Hypothalamus (tissue), 51 donors: ENCODE measurements at places on chromosomes 3 and 15.

- no peak for DNase-seq
Observed at GRCh38 chr3:105458518-105459215, 92.0 kb downstream of the ALCAM start.

DNA sequence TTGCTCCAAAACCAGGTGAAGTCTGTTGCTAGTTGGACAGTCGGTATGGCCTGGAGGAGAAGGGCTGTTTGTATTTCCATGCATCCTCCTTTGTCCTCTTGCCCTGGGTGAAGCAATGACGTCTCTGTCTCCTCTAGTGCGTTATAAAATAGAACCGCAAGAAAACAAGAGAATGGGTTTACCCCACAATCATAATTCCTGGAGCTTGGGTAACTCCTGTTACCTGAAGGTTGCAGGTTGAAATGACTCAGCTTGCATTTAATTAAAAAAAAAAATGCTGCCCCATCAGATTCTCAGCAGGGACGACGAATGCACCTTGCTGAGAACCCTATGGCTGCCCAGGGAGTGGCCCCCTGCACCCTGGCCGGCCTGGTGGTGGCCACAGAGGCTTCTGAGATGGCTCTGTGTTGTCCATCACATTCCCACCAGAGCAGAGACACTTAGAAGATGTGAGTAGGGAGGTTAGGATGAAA is 228.2 kb upstream of the BHLHE40 start:
- DNase-seq, result no peak

- no peak for DNase-seq
Observed at GRCh38 chr3:105158286-105158685, 208.4 kb upstream of the ALCAM start.

GRCh38 chr3:50470658-50471057 is 32.8 kb downstream of the CACNA2D2 start:
- DNase-seq, result no peak

- DNase-seq, result no peak
Observed at GRCh38 chr3:168545591-168545990, 449.9 kb upstream of the GOLIM4 start.

- no peak for DNase-seq
Observed at GRCh38 chr3:180184816-180185215, 148.1 kb upstream of the PEX5L start.

- DNase-seq, result no peak
Observed at GRCh38 chr15:64507845-64508244, 47.5 kb downstream of the ZNF609 start.

GRCh38 chr3:197485143-197485542 is 70.6 kb downstream of the BDH1 start:
- DNase-seq, result no peak

DNA sequence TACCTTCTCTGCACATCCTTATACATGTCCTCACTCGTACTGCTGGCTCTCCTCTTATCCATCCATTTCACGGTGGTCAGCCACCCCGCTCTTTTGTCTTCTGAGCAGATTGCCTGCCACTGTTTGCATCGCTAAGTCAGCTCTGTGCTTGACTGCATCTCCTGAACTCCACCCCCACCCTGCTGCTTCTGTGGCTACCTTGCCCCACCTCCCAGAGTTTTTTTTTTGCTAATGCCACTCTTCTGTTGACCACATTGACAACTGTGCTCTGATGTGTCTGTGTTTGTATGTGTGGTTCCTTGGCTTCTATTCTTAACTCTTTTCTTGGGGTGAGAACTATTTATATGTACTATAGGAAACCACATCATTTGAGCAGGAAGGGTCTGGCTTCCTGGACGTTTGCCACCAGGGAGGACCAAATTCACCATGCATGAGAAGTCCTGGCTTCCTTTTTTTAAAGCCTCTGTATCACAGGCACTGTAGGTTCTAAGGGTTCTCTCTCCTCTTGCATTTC is 12.8 kb upstream of the MTMR10 start:
- no peak for DNase-seq

DNA sequence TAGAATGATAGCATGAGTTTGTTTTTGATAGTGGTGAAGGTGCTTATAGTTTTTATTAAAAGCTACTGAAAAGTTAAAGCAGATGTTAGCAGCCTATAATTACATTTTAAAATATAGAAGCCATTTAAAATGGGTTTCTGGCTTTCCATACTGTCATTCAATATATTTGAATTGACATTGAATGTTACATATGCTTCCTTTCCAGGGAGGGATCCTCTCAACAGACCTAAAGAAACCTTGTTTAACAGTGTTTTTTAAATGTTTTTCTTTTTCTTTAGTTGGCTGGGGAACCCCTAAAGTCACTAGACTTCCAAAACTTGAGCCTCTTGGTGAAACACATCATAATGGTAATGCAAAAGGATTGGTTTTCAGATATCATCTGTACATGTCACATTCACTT is 12.2 kb downstream of the DHFR2 start:
- no peak for DNase-seq

DNA sequence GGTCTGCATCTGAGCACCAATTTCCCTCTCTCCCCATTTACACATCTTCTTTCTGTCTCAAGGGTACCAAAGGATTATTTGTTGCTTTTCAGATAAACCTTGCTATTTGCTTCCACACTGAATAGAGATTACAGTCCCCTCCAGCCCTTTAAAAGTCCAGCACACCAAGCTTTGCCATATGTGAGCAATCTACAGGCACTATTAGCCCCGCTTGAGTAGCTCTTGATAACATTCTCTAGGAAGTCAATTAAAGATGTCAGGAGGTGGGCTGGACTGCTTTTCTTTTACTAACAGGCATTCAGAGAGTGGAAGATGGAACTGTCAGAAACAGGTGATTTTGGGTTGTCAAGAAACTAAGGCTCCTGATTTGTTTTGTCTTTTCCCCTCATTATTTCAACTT is 417.0 kb downstream of the ROBO2 start:
- DNase-seq, result no peak

GRCh38 chr15:38864827-38865581 is 300.4 kb upstream of the RASGRP1 start:
- no peak for DNase-seq

DNA sequence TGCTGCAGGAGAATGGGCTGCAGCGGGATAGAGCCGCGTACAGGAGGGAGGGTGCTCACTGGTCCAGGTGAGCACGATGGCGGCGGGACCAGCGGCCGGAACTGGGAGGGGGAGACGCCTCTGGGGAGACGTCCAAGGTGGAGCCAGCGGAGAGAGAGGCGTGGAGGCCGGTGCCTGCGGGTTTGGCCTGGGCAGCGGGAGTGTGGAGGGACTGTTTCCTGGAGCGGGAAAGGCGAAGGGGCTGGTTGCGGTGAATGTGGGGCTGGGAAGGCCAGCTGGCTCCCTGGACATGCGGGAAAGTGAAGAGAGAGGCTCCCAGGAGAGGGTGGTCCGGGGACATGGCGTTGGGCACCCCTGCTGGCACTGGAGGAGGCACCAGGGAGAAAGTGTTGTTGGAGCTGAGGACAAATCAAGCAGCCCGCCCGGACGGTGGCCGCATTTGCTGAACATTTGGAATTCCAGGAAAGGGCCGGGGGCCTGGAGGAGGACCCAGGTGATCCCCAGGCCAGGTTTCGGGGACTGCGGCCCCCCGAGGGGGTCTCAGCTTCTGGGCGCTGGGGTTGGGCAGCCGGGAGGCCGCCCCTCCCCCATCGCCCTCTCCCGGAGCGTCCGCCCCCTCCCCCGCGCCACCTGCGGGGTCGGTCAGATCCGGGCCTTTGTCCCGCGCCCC is 34.3 kb downstream of the DNAJB8 start:
- DNase-seq, result no peak

DNA sequence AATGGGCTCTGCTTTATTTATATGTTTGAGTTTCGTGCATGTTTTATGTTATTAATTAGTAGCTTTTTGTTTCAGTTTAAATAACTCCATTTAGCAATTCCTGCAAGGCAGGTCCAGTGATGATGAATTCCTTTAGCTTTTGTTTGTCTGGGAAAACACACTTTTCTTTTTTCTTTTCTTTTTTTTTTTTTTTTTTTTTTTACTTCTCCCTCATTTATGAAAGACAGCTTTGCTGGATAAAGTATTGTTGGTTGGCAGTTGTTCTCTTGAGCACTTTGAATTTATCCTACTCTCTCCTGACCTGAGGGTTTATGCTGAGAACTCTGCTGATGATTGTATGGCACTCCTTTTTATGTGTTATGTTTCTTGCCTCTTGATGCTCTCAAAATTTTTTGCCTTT is 35.7 kb downstream of the TMEM39A start:
- no peak for DNase-seq

- no peak for DNase-seq
Observed at GRCh38 chr15:77807115-77807514, 174.4 kb upstream of the LINGO1 start.

- DNase-seq, result no peak
Observed at GRCh38 chr3:151795276-151795675, 18.6 kb upstream of the AADAC start.

DNA sequence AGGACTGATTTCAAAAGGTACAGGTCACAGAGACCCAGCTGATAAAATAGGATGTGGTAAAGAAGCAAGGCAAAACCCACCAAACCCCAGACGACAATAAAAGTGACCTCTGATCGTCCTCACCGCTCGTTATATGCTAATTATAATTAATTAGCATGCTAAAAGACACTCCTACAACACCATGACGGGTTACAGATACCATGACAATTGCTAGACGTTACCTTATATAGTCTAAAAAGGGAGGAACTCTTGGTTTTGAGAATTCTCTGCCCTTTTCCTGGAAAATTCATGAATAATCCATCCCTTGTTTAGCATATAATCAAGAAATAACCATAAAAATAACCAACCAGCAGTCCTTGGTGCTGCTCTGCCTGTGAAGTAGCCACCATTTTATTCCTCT is 74.7 kb upstream of the MB21D2 start:
- no peak for DNase-seq

DNA sequence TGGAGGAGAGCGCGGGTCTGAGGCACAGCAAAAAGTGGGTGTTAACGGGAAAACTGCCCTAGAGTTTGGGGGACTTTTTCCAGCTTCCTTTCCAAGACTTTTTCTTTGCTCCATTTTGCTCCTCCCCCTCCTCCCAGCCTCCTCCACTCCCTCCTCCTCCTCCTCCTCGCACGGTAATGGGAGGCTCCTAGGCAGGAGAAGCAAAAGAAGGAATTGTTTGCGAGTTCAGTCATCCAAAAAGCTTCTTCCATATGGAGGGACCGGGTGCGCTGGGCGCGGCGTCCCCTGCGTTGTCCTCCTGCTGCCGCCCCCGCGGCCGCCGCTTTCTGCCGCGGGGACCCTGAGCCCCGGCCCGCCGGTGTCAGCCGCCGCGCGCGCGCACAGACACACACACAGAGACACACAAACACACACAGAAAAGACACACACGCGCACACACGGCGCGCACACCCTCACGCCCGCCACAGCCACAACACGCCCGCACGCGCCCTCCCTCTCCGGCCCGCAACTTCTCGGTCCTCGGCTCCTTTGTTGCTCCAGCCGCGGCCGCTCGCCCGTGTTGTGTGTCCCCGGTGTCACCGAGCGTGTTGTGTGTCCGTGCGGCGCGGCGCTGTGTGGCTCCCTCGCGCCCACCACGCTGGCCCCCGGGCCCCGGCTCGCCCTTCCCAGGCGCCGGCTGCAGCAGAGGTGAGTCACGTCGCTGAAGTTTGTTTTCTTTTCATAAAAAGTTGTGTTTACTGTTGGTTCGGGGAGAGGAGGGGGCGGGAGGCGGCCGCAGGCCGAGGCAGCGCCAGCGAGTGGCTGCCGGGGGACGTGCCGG is at the start of gene BOC:
Gene BOC, plus strand, starts transcription at position 228 of the 820 bp plus-strand sequence. CDS start 38,246 bp downstream, outside the sequence.
- no peak for DNase-seq

DNA sequence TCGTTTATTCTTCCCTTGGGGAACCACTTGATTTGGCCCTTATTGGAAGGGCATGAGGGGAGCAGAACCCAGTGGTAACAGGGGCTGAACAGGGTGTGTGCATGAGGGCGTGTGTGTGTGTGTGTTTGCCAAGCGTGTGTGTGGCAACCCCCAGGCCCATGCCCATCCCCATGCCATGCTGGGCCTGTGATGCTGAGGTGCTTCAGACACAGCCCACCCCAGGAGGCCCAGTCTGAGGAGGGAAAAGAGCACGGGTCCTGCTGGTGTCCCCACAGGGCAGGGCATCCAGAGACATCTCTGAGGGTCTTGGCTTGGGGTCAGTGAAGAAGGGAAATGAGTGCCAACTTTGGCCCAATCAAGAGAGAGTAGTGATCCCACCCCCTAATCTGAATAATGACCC is 71.6 kb downstream of the RASGRF1 start:
- DNase-seq, result no peak

DNA sequence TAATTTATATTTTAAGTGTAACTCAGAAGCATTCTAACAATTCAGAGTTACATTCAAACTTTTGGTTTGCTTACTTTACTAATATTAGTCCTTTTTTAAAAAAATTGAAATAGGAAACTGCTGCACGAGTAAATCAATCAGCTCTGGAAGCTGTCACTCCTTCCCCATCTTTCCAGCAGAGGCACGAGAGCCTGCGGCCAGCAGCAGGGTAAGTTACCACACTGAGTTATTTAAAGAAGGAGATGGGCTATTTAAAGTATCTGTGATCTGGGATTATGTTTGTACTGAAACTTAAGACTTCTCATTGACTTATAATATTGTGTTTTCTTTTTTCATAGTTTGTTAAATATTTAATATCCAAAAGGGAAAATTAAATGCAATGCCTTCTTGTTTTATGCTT is 29.3 kb downstream of the APPL1 start:
- DNase-seq, result no peak

DNA sequence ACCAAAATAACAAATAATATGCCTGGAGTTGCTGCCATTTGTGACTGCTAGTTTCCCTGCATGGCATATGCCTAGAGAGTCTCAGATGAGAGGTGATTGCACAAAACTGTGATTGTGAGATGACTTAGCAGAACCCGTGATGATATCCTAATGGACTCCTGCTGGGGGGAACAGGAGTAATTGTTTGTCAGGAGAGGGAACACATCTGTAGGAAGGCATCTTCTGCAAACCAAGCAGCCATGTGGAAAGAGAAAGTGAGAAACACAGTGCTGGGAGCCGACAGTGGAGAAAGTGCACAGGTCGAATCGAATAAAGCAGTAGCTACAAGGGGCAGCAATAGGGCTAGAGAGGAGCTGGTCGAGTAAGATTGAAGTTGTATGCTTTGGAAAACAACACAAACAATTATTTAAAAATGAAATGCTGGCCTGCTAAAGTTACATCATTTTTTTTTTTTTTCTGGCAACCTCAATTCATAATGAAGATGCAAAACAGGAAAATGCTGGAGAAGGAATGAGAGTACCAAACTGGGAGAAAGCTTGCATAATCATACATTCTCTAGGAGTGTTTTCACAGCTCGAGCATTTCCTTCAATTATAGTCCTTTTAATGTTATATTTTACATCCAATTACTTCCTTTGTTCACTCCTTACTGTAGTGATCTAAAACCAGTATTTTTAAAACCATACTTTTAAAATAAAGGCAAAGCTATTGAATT is 494.2 kb upstream of the AGTR1 start:
- DNase-seq, result no peak

DNA sequence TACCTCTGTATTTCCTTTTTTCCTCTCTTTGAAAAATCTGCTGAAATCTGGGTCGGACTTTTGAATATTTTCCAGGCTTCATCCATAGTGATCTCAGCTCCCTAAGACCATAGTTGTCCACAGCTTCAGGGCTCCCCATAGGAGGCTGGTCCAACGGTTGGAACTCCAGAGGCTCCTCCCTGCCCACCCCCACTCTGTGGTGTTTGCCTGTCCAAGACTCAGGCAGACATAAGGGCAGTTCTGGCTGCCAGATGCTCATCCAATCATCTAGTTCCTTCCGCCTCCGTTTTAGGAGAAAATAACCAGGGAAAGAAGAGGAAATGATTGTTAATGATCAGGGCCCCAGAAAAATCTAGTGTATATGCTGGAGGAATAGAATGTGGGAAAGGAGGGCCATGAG is 27.9 kb upstream of the PRTG start:
- DNase-seq, result no peak

- no peak for DNase-seq
Observed at GRCh38 chr3:129001101-129001805, at the start of gene EFCC1. EFCC1 (plus strand) TSS chr3:129001304; CDS start chr3:129001629, 325 bp downstream.

GRCh38 chr3:36804295-36805055 is 40.1 kb upstream of the DCLK3 start:
- DNase-seq, result peak; percentile 23
